ENCODE measurements at places on chromosomes 3 and 15.

- no peak for DNase-seq
Measured at GRCh38 chr3:188416041-188416440, 262.1 kb downstream of the LPP start.

DNA sequence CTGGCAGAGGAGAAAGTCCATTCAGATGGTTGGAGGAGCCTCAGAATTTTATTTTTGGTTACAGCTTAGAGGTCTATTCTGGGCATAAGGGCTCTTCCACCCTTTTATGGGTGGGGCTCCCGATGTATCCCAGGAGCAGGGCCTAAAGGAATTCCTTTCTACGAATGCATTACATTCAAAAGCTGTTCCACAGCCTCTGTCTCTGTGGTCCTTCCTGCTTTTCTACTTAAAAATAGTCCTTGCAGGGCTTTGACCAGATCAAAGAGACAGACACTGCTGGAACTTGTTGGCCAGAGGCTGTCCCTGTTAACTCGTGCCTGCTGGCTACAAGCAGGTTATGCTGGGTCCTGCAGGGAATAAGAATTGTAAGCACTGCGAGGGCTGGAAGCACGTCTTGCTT lies 14.4 kb upstream of the NOX5 start:
- DNase-seq, result peak; percentile 29

- DNase-seq, result no peak
Measured at GRCh38 chr15:54789376-54789775, 407.4 kb downstream of the RSL24D1 start.

DNA sequence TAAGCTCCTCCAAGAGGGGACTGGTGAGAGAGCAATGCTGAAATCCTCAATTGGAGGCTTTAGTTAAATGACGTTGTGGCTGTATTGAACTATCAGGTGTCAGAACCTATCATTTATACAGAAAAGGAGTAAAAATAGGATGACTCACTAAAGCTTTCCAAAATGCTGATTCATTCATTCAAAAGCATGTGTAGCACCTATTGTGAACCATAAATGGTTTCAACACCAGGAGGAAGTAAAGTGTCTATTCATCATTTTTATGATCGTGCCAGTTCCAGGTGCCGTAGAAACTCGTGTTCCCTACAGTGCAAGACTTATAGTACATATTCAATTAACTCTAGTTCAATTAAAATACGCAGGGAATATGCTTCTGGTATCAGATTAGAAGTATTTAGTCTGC lies 66.5 kb upstream of the ARRDC4 start:
- DNase-seq, result no peak

DNA sequence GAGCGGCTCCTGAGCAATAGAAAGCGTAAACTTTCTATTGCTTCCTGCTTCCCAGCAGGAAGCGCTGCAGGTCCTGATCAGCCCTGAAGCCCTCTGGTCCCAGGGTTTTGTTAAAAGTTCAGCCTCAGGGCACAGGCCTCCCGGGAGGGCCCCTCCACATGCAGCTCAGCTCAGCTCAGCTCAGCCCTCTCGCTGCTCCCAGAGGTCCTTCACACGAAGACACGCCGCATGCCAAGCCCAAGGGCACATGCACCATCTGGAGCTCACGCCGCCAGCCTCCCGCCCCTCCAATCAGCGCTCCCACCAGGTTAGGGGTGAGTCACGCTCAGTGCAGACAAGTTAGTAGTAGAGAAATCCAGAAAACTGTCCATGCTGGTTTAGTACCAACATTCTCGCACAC lies 12.7 kb downstream of the TKT start:
- DNase-seq, result no peak

Measured in femur (tissue), 1 donor.